ENCODE measurements at places on chromosomes 7 and 10.
A peak's percentile ranks its signal among the peaks of the same experiment; 100 is the strongest.

GRCh38 chr7:130831817-130832481 lies 97.9 kb upstream of the KLF14 start:
- DNase-seq: peak; percentile 70

DNA sequence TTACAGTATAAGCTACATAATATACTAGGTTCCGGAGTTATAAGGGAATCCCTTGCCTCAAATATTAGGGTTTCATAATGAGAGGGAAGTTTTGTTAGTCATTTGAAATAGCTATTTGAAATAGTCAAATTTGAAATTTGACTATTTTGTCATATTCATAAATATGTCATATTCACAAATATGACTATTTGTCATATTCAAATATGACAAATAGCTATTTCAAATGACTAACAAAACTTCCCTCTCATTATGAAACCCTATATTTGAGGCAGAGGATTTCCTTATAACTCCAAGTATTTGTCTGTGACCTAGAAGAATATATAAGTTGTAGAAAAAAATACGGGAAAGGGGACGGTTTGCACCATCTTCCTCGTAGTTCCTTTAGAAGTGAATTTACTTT lies 76.6 kb downstream of the HDAC9 start:
- DNase-seq: no peak

DNA sequence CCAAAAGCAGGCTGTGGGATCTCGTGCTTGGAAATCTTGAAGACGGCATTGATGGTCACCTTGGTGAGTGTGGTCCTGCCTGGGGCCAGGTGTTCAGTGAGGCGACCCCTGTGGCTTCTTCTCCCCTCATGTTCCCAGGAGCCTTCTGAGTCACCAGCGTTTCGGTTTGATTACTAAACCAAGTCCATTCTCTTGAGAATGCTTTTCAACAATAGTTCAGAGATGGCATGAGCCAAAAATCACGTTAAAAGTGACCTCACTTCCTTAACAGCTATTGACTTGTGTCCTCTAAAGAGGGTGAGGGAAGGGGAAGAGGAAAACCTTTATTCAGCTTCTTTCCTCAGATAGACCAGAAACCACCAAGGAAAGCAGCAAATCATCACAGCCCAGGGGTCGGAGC lies 315.2 kb downstream of the GATA3 start:
- DNase-seq: peak; percentile 61

DNA sequence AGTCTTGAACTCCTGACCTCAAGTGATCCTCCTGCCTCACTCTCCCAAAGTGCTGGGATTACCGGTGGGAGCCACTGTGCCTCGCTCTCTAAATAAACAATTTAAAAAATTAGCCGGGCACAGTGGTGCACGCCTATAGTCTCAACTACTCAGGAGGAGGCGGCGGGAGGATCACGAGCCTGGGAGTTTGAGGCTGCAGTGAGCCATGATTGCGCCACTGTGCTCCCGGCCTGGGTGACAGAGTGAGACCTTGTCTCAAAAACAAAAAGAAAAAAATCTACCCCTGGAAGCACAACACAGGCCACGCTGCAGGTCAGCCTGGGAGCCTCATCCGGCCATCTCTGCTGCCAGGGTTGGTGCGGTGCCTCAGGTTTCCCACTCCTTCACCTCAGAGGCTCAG lies 3.8 kb upstream of the EIF3B start:
- DNase-seq: no peak

- no peak for DNase-seq
These were observed 24.2 kb upstream of the OTUD1 start for GRCh38 chr10:23414658-23415057.

GRCh38 chr10:5524641-5525560 lies at the start of gene CALML3:
CALML3 (plus strand) TSS chr10:5524961; CDS start chr10:5525086, 125 bp downstream.
- DNase-seq: no peak

- DNase-seq: no peak
These were observed 18.0 kb downstream of the RNLS start for GRCh38 chr10:88565072-88565471.

DNA sequence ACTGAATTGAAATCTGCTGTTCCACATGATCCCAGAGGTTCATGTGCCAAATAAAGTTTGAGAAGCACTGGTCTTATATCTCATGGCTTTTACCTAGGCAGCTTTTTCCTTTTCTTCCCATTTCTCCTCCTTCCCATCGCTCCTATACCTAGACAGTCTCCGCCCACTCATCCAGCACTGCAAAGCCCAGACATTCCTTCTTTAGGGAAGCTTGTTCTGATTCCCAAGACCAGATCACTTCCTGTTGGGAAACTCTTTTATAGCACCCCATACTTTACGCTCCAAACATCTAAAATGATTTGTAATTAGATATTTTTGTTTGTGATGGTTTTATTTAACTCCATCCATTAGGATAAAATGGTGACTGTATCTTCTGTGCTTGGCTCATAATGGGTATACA lies 75.9 kb downstream of the BMPER start:
- no peak for DNase-seq

Data from Daoy (cell line).